ENCODE measurements at places on chromosomes 6 and 20. TPM values are rescaled to one million over a fixed set of nuclear protein-coding genes. Genes with fewer than 3 reads are reported as not detected.

DNA sequence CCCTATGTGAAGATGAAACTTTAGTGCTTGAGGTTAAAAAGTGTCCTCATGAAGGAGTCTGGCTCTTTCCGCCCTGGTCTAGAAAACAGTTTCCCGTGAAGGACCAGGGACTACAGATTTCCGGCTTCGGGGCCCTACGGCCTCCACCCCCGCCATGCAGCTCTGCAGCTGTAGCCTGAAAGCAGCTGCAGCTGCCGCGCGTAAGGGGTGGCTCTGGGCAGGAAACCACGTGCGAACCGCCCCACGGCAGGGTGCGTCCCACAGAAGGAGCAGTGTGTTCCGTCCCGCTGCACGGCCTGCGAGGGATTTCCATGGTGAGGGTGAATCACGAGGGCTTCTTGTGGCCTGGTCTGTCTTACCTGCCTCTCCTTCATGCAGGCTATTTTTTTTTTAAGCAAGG lies 117.0 kb downstream of the ERMARD start:
- DNase-seq, result peak; percentile 68

DNA sequence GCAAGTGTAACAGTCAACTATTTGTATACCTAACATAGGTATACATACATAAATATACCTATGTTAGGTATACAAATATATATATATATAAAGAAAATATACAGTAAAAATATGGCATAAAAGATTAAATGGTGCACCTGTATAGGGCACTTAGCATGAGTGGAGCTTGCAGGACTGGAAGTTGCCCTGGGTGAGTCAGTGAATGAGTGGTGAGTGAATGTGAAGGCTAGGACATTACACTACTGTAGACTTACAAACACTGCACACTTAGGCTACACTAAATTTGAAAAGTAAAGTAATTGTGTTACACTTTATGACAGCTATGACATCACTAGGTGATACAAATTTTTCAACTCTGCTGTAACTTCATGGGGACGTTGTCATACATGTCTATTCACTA lies 65.6 kb downstream of the CDC5L start:
- DNase-seq, result no peak

GRCh38 chr6:27517928-27518787 lies 45.3 kb upstream of the ZNF184 start:
- no peak for DNase-seq

Gene OR2H2
- not detected for total RNA-seq

DNA sequence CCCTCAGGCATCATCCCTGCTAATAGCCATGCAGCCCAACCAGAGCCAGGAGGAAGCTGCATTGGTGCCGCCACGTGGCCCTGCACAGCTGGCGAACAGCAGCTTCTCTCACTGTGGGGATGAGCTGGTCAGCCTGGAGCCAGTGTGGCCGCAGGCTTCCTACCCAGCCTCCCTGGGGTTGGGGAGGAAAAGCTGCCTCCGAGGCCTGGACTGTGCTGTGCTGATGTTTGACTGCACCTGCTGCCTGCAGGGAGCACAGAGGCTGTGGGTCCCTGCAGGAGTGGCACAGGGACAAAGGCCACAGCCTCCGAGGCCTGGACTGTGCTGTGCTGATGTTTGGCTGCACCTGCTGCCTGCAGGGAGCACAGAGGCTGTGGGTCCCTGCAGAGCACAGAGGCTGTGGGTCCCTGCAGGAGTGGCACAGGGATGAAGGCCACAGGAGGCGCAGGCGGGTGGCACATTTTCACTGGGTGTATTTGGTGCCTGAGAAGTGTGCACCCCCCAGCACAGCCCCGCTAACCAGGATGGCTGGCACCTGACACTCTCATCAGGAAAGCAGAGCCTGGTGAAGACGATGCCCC lies 83.9 kb downstream of the DLL1 start:
- DNase-seq, result no peak

GRCh38 chr20:54362283-54362682 lies 113.1 kb upstream of the DOK5 start:
- DNase-seq, result no peak

DNA sequence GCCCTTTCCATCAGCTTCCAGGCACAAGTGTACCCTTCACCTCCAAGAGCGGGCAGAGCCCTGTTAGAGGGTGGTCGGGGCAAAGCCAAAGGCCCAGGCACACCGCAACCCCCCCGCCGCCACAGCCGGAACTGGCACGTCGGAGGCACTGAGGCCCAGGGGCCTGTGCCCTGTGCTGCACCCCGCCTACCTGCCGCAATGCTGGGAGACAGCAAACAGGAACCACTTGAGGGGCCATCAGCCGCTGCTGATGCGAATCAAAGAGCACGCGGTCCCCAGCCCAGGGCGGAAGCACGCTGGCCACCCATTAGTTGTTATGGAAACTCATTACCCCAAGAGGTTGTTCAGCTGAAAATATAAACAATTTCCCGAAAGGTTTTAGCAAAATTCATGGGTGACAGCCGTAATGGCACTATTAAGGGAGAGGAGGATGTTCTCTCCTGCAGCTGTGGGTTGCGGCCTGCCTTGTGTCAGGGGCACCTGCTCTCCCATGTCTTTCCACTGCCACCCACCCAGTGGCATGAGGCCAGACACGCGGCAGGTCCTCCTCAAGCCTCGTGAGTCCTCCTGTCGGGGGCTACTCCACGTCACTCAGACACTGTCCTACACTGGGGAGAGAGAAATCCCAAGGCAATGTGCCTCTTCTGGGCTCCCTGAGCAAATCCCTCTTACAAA lies 65.3 kb downstream of the EDN3 start:
- no peak for DNase-seq

DNA sequence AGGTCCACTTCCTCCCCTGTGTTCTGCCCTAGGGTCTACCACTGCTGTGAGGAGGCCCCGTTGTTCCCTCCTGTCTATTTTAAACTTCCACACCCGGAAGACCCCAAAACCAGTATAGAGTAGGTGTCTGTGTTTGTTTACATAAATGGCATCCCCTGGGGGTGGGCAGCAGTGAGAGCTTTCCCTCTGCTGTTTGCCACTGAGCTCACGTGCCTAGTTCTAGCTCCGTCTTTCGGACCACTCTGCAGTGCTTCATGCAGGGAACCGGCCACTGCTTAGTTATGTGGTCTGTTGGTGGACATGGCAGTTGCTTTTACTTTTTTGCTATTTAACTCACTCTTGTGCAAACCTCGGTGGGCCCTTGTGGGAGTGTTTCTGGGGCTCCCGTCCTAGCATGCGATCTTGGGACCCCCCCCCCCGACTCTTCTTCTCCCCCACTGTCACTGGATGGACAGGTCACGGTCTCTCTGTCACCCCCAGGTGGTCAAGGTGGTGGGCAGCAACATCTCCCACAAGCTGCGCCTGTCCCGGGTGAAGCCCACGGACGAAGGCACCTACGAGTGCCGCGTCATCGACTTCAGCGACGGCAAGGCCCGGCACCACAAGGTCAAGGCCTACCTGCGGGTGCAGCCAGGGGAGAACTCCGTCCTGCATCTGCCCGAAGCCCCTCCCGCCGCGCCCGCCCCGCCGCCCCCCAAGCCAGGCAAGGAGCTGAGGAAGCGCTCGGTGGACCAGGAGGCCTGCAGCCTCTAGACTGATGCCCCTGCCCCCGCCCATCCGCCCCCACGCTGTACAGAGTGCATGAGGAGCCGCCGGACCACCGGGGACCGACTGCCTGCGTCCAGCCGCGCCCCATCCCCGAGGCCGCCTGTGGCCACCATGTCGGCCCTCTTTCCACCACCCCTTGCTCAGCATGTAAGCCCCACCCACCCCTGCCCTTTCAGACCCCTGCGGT lies 40.9 kb downstream of the VSTM2L start:
- DNase-seq, result no peak

DNA sequence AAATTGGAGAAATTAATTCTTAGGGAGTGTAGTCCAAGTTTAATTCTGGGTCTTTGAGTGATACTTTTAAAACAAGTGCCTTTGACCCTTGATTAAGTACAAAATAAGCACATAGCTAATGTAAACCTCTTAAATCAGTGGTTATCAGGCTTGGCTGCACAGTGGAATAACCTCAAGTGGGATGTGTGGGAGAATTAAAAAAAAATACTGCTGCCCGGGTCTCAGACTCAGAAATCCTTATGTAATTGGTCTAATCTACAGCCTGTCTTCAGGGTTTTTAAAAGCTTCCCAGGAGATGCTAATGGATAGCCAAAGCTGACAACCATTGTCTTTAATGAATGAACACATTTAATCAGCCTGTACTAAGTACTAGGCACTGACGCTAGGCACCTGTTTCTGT lies 28.5 kb upstream of the TMEM14A start:
- no peak for DNase-seq

Gene POM121L2
- total RNA-seq, result not detected

DNA sequence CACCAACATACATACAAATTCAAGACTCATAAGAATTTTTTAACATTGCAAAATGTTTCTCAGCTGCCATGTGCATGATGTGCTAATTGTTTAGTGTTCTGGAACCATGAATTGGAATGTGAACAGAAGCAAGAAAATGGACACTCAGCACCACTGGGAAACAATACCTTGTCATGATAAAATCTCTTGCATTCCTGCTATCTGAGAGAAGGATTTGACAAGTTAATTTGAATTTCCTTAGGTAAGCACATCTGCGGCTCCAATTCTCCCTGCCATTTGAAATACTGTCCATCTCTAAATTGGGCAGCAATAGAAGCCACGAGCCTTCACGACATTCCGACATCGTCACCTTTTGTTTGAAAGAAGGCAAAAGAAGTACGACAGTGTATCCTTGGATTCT lies 1104.6 kb upstream of the MAP3K7 start:
- DNase-seq, result no peak

DNA sequence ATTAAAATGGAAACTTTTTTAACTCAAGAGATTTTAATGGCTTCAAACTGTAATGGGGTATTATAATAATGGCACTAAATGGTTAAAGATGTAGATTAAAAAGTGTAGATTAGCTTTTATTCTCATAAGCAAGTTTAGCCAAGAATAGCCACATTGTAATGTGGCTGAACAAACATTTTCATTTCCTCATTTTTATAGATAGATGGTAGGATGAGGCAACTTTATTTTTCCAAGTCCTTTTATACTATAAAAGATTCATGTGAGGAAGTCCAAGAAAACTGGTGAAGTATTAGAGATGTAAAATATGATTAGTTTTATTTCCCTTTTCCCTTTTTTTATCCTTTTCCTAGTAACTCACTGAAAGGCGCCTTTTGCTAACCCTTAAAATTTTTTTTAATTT lies 88.8 kb downstream of the ATRN start:
- DNase-seq, result no peak

Gene HINT3
- total RNA-seq, result 11.1 TPM

Gene DEFB132
- not detected for total RNA-seq

Gene CRIP3
- 0.61 TPM for total RNA-seq

GRCh38 chr6:18506382-18507017 lies 119.3 kb downstream of the RNF144B start:
- DNase-seq, result no peak

- no peak for DNase-seq
These were observed 136.2 kb upstream of the CCN2 start for GRCh38 chr6:132087391-132087790.

DNA sequence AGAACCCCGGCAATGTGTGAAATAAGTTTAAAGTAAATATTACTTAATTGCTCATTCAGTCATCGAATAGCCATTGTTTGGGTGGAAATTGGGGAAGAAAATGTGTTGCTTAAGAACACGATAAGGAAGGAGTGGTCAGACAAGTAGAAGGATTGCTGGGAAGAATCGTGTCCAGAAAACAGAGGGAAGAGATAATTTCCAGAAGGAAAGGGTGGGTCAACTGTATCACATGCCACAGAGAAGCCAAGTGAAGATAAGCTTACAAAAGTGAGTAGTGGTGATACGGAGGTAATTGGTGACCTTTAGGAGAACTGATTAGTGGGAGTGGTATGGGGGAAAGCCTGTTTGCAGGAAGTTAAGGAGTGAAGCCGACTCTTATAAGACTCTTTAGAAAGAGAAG lies 306.2 kb downstream of the SOX4 start:
- DNase-seq, result no peak

Gene OR2B6
- total RNA-seq, result 0.19 TPM

GRCh38 chr6:2944405-2945152 lies 26.8 kb downstream of the SERPINB6 start:
- no peak for DNase-seq

DNA sequence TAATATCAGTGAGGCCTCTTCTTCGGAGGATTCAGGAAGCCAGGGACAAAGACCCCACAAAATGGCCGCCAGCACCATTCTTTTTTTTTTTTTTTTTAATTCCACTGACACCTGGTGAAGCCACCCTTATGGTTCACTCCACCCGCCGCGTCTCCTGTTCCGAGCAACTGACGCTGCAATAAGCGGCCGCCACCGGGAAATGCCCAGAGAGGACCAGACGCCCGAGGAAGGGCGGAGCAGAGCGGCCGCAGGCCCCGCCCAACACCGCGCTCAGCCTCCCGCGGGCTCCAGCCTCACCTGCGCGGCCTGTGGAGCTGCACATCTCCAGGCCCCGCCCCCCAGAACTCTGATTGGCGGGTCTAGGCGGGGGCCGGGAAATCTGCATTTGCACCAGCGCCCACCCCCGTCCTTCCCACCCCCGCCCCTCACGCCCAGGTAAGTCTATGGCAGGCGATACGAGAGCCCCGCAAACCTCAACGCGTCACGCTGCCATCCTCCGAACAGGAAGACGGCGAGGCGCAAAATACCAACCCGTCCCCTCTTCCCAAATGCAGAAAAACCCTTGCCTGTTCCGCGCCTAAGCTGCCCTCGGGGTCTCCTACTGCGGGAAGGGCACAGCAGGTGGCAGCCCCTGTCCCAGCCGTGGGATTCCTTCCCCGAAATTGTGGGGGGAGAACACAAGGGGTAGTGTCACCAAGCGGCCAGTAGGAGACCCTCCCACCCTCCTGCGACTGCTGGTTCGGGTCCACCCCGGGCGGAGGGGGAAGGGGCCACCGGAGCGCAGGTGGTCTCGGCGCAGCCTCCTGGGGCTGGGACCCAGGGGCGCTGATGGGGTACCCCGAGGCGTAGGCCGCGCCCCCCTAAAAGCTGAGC lies 960 bp downstream of the ATP9A start:
- DNase-seq, result no peak

DNA sequence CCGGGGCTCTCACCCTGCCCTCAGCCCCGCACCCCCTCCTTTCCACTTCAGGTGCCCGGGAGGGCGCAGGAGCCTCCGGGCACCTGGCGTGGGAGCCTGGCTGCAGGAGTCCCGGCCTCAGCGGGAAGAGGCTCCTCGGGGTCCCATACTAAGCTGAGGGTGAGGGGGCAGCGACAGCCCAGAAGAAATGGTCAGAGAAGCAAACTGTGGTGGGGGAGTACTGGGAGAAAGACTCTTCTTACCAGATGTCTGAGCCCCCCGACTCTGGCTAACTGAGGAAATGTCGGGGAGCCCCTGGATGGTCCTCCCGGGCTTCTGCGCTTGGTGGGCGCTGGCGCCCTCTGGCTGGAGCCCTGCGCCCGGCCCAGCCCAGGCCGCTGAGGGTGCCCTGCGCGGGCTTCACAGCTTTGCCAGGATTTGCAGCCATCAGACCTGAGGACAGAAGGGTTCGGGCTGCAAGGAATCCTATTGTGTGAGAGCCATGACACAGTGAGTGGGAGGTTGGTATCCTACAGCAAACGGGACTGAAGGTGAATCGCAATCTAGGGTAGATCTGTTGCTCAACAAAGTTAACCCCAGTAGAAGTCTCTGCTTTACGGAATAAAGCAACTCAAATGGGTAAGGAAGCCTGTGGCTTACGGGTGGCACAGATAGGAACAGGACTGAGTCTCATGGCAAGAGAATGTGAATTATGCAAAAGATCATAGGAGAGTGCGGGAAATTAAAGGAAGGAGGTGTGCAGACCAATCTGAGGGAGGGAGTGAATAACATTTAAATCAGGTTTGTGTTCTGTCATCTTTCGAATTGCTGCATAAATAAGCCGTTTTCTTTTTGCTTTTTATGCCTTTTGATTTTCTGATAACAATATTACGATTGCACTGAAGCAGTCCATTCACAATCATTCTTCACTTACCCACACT lies 639 bp upstream of the RCAN2 start:
- no peak for DNase-seq

Gene CST11
- 0.33 TPM for total RNA-seq
